Suprapubic skin (tissue), 4 donors: ENCODE measurements at places on chromosomes 11 and 22.

GRCh38 chr11:43944761-43945311, 2.4 kb downstream of the C11orf96 start:
- H3K4me1 ChIP-seq, result peaks cover 25% of the 10 kb centered on the region
- no peaks in the 10 kb centered on the region for H3K36me3 ChIP-seq
- peaks cover 60% of the 10 kb centered on the region for H3K27me3 ChIP-seq
- no peak overlapping the region for H3K27ac ChIP-seq

DNA sequence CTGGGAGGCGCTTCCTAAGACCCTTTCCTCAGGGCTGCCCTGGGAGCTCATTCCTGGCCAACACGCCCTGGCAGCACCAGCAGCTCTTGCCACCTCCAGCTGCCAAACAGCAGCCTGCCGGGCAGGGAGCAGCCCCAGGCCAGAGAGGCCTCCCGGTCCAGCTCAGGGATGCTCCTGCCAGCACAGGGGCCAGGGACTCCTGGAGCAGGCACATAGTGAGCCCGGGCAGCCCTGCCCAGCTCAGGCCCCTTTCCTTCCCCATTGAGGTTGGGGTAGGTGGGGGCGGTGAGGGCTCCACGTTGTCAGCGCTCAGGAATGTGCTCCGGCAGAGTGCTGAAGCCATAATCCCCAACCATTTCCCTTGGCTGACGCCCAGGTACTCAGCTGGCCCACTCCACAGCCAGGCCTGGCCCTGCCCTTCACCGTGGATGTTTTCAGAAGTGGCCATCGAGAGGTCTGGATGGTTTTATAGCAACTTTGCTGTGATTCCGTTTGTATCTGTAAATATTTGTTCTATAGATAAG, 7.6 kb downstream of the SLC39A13 start:
- H3K36me3 ChIP-seq, result peaks cover 71% of the 10 kb centered on the region
- no peaks in the 10 kb centered on the region for H3K27me3 ChIP-seq
- H3K27ac ChIP-seq, result peak overlapping the region; percentile 75
- DNase-seq, result peak; percentile 85
- H3K4me1 ChIP-seq, result peaks cover 33% of the 10 kb centered on the region

DNA sequence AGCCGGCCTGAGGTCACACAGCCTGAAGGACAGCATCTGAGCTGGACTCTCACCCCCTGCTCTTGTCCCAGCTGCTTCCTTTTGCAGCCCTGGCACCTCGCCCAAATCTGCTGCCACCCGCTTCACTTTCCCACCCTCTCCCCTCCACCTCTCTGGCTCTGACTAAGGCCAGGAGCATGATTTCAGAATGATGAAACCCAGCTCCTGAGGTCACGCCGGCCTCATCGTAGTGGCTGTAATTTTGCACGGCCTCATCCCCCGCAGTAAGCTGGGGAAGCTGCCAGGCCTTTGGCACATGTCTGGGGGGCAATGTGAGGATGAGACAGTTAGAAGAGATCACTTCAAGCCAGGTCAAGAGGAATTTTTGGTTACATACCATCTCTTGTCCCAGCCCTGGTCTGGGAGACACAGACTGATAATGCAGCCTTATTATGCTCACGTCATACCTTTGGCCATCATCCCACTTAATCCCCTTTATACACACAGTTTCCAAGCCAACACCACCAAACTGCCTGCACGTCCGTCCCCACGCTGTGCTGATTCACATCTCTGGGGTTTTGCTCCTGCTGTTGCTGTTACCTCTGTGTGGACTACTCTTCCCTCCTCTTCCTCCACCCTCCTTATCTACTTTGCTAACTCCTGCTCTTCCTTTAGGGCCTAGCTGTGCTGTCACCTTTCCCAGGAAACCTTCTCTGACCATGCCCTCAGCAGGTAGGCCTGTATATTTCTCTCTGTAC, 58.1 kb downstream of the CHRDL2 start:
- no peaks in the 10 kb centered on the region for H3K4me1 ChIP-seq
- H3K4me3 ChIP-seq, result no peak overlapping the region
- H3K36me3 ChIP-seq, result no peaks in the 10 kb centered on the region
- no peaks in the 10 kb centered on the region for H3K27me3 ChIP-seq

- no peak overlapping the region for H3K4me3 ChIP-seq
- H3K27me3 ChIP-seq, result no peaks in the 10 kb centered on the region
- H3K36me3 ChIP-seq, result no peaks in the 10 kb centered on the region
- no peak for DNase-seq
Measured at GRCh38 chr11:83744620-83745192, 458.5 kb upstream of the CCDC90B start.

DNA sequence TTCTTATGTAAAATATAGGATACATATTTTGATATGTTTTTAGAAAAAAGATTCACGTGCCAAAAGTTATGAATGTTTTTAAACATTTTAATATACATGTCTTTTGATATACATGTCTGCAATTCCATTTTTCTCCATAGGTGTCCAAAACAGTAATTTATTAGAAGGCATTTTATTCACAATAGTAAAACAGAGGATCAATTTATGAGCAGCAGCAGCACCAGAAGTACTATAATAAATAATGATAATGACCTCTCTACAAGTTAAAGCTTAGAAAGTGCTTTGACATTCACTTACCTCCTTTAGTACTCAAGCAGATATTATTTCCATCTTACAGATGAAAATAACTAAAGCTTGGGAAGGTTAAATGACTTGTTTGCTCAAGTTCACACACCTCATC, 96.7 kb upstream of the DBX1 start:
- H3K27ac ChIP-seq, result no peak overlapping the region
- H3K27me3 ChIP-seq, result peaks cover 16% of the 10 kb centered on the region
- DNase-seq, result no peak
- H3K4me1 ChIP-seq, result no peaks in the 10 kb centered on the region
- H3K4me3 ChIP-seq, result no peak overlapping the region

GRCh38 chr22:46262449-46263215, 511 bp downstream of the PKDREJ start:
- H3K4me1 ChIP-seq, result peaks cover 16% of the 10 kb centered on the region
- peak overlapping the region; percentile 46 for H3K4me3 ChIP-seq
- H3K36me3 ChIP-seq, result no peaks in the 10 kb centered on the region
- H3K27ac ChIP-seq, result no peak overlapping the region

DNA sequence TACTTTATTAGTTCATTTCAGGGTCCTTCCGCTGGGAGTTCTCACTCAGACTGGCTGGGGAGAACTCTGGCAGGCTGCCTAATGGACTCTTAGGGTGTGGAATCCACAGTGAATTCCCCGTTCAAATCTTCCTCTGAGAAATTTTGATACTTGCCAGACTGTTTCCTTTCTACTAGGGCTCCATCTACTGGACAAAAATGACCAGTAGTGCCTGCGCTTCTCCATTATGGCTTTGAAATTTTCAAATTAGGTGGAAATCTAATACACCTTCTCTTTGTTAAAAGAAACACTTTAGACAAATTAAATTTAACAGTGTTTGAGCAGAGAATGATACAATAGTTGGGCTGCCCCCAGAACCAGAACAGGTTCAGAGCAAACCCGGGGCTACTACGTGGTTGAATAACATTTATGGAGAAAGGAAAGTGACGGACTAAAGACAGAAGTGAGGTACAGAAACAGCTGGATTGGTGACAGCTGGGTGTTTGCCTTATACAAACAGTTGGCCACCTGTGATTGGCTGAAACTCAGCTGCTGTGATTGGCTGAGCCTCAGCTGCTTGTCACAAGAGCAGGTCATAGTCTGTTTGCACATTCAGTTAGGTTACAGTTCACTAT, 52.9 kb upstream of the FDX1 start:
- H3K4me1 ChIP-seq, result peaks cover 6% of the 10 kb centered on the region
- H3K27ac ChIP-seq, result no peak overlapping the region
- H3K36me3 ChIP-seq, result no peaks in the 10 kb centered on the region
- no peak overlapping the region for H3K4me3 ChIP-seq
- DNase-seq, result no peak

GRCh38 chr11:108597736-108598355, 4.3 kb upstream of the EXPH5 start:
- no peak overlapping the region for H3K27ac ChIP-seq
- DNase-seq, result no peak
- no peak overlapping the region for H3K4me3 ChIP-seq
- H3K4me1 ChIP-seq, result peaks cover 7% of the 10 kb centered on the region

DNA sequence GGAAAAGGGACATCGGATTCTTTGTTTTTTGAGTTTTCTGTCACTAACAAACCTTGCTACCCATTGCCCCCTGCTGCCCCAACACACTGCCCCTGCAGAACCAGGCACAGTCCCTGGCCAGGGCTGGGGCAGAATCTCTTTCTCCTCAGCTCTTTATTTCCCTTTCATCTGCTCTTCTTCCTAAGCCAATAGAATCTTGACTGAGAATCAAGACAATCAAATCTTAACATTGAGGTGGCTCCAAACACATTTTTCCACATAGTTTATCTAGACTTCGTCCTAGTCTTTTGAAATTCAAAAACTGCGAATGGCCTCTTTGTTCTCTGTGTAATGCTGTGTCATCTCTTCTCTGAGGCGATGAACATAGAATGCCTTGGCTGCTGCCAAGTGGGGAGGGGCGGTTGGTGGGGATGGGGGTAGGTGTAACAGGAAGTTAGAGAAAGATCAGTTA, 16.1 kb upstream of the NTM start:
- H3K36me3 ChIP-seq, result no peaks in the 10 kb centered on the region
- no peak for DNase-seq
- no peak overlapping the region for H3K4me3 ChIP-seq
- no peak overlapping the region for H3K27ac ChIP-seq
- no peaks in the 10 kb centered on the region for H3K4me1 ChIP-seq

DNA sequence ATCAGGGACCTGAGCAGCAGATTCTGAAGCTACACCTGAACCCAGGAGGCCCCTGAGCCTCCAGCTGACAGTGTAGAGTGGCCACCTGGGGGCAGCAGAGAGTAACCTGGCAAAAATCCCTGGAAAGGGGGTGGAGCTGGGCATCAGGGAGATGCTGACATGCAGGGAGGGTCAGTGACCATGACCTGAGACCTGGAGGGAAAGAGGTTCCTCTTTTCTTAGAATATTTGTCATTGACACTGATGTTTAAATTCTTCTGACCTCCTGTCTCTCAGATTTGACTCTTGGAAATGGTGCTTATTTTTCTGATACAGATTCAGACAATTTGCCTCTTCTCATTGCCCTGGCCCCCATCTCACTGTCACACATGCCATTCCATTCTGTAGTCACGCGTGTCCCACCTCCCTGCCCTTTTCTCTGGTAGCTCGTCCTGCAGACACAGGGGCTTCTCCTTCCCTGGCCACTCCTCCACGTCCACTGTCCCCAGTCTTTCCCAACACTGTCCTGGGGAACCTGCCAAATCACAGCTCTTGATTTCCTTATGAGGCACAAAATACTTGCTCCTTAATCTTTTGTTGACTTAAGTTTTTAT, 117.2 kb upstream of the IGLL5 start:
- H3K27me3 ChIP-seq, result peaks cover 23% of the 10 kb centered on the region
- H3K36me3 ChIP-seq, result no peaks in the 10 kb centered on the region
- H3K4me3 ChIP-seq, result no peak overlapping the region
- H3K27ac ChIP-seq, result no peak overlapping the region

DNA sequence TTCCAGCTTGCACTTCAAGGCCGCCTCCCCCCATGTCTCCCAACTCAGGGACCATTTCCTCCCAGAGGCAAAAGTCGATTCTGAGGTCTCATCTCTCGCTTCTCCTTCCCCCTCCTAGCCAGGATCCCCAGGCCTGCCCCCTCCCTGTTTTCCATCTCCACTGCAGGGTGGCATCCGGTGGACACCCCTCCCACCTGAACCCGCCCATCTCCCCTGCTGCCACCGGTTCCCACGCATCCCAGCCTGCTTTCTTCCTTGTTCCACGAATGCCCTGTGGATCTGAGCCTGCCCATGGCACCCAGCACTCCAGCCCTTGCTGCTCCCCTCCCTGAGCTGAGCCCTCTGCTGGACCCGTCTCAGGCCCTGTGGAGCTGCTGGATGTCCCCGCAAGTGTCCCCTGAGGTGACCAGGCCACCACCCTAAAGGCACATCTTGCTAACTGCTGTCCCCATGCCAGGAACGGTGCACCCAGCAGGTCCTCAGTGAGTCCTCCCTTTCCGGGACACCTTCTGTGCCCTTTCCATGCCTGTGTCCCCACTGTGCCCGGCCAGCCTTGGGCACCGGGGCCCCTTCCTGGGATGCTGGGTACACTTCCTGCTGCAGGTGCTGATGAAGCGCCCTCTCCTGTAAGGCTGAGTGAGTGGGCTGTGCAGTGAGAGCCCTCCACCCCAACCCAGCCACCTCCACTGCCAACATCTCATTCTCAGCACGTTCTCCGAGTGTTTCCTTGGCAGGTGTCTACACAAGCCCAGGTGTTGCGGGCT, 936 bp downstream of the IL17REL start:
- no peak overlapping the region for H3K4me3 ChIP-seq
- peaks cover 38% of the 10 kb centered on the region for H3K4me1 ChIP-seq
- peak; percentile 57 for DNase-seq
- peaks cover 78% of the 10 kb centered on the region for H3K27me3 ChIP-seq
- H3K36me3 ChIP-seq, result no peaks in the 10 kb centered on the region

DNA sequence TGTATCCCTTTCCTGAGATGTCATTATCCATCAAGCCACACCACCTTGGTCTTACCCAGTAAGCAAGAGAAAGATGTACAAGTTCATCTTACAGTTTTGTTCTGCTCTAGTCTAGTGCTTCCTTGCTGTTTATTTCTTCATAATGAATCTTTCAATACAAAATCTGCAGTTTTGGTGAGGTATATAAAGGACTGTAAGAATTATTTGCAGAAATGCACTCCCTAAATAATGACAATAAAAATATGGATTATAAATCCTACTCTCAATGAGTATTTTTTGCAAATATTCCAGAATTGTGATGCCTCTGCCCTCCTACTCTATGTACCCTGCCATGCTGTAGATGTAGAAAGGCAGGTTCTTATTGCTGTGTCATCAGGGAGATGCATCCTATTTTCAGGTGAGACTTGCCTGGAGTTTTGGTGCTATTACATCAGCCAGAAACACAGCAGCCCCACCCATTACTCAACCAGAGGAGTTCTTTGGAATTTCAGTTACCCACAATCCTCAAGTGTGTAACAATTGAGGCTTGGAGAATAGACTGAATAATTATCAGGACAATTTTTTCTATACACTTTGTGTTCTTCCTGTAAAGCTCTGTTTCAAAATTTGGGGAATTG, at the start of gene OR10S1:
TSS of gene OR10S1 (minus strand) at position 51 of the 617 bp plus-strand sequence. CDS start 117 bp downstream, outside the sequence.
- no peak for DNase-seq
- H3K27me3 ChIP-seq, result no peaks in the 10 kb centered on the region
- H3K4me3 ChIP-seq, result no peak within 1 kb of the TSS
- no peaks in the 10 kb centered on the region for H3K36me3 ChIP-seq
- H3K27ac ChIP-seq, result no peak within 1 kb of the TSS
- H3K4me1 ChIP-seq, result no peaks in the 10 kb centered on the region

GRCh38 chr22:25828422-25828821, 86.4 kb downstream of the MYO18B start:
- H3K27ac ChIP-seq, result no peak overlapping the region
- no peak for DNase-seq
- peaks cover 17% of the 10 kb centered on the region for H3K27me3 ChIP-seq
- no peaks in the 10 kb centered on the region for H3K4me1 ChIP-seq
